CD4-positive, alpha-beta T cell treated with Interleukin-4 for 1 hour (primary cell): ENCODE measurements at places on chromosomes 11 and 22.

DNA sequence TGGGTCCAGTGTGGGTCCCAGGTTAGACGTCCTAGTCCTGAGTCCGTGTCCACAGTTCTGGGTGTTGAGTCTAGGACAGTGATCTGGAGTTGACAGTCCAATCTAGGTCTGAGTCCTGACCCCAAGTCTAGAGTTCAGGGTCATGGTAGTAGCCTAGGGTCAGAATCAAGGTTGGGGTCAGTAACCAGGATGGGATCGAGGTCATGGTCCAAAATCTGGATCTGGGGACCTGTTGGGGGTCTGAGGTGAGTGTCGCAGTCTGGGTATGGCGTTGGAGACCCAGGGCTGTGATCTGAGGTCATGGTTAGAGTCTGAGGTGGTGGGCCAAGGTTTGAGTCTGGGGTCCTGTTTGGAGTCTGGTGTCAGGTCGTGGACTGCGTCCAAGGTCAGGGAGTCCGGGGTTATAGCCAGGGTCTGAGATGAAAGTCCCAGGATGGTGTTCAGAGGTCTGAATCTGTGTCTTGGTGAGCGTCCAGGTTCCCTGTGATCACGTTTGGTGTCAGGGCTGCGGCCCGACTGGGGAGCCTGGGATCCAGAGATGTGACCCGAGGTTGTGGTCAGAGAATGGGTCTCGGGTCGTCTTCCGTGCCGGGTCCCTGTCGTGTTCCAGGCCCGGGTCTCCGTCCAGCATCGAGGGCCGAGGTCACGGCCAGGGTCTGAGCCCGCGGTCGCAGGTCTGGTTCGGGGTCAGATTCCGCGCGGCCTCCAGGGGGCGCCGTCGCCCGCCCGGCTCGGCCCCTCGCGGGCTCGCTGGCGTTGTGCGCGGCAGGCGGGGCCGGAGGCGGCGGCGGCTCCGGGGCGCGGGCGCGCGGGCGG lies 432 bp upstream of the GRK2 start:
- peak; percentile 78 for DNase-seq

GRCh38 chr22:17342361-17342760 lies 26.9 kb upstream of the CECR2 start:
- DNase-seq, result no peak

GRCh38 chr11:85472953-85473352 lies 154.2 kb downstream of the DLG2 start:
- DNase-seq, result no peak

DNA sequence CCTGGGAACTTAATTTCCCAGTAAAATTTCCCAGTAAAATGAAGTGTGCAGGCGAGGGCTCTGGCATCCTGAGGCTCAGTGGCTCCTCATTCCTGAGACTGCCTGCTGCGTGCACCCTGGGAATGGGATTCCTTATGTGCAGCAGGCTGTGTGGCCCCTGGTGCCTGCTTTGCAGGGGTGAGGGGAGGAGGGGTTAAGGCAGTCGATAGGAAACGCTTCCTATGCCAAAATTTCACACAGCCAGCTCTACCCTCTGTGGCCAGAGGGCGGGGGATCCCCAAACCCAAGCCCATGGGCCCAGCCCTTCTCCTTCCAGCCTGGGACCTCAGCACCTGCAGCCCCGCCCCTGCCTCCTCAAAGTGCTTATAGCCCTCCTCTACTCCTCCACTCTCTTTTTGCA lies 12.1 kb upstream of the BAIAP2L2 start:
- DNase-seq, result no peak

- no peak for DNase-seq
Observed at GRCh38 chr22:45007391-45008185, 2.2 kb downstream of the PHF21B start.

GRCh38 chr11:107882095-107882820 lies 23.7 kb upstream of the SLC35F2 start:
- no peak for DNase-seq

GRCh38 chr22:48902001-48902869 lies 925.4 kb downstream of the BRD1 start:
- DNase-seq, result no peak

DNA sequence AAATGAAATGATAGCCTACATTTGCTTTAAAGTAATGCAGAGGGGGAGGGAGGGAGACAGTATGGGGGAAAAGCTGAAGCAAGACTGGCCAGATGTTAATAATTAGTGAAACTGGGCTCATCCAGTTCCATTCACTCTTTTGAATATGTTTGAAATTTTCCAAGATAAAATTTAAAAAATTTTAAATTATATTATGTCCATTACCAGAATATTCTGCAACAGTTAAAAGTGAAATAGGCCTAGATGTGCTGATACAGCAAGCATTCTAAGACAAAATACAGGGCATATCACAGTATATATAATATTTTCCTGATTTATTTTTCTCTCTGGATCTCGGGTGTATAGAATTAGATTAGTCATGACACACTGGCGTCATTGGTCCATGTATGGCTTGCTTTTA lies 13.6 kb upstream of the ZNRF3 start:
- no peak for DNase-seq
